ENCODE measurements at places on chromosomes 2 and 18.

DNA sequence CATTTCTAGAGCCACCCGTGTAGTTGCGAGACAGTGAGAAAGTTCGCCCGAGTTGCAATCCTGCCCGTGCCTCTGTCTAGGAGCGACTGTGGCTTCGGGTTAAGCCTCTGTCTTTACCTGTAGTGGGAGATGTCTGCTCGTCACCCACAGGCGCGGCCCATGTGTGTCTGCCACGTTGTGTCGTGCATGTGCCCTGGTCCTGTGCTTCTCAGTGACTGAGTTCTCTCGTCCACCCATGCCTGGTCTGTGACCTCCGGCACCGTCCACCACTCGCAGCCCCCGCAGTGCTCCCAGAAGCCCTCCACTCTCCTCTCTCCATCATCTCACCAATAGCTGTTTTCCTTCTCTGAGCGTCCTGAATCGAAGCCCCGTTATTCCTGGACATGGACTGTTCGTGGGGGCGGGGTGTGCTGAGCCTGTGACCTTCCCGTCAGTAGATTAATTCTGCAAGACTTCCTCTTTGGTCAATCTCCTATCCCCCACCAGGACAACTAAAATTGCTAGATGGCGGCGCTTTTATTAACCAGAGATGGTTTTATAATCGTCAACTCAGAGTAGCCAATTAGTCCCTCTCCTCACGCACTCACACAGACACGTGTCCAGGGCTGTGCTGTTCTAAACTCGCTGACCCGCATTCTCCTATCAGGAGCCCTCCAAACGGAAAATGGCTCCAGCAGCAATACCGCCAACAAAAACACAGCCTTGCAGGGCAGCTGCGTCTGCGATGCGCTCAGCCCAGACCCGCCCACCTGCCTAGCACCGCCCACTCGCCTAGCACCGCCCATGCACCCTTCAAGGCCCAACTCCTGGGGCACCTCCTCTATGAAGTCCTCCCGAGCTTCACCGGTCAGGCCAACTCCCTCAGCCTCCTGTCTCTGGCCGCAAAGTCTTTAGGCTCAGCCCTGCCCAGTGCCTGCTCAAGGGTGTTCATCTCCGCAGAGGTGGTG lies 119.4 kb downstream of the TWIST2 start:
- no peak for DNase-seq

GRCh38 chr2:15222856-15223255 lies 338.3 kb downstream of the NBAS start:
- DNase-seq, result no peak

DNA sequence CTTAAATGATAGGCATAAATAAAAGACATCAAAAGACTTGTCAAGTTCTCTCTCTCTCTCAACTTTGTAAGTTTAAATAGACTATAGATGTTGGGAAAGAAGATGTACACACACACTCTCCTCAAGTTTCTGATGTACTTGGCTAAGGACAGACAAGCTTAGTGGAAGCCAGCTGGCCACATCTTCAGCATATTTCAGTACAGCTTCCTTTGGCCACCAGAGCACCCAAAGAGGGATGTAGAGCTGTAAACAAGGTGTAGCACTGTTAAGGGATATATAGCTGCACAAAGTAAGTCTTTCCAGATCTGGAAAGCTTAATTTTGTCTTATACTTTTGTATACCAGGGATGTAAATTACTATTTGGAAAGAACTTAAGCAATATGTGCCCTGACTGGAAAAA lies 64.3 kb upstream of the MSTN start:
- DNase-seq, result no peak

- no peak for DNase-seq
These were observed 21.3 kb downstream of the MBD5 start for GRCh38 chr2:148042219-148042618.

- DNase-seq, result no peak
These were observed 49.2 kb upstream of the GPR155 start for GRCh38 chr2:174535757-174536703.

DNA sequence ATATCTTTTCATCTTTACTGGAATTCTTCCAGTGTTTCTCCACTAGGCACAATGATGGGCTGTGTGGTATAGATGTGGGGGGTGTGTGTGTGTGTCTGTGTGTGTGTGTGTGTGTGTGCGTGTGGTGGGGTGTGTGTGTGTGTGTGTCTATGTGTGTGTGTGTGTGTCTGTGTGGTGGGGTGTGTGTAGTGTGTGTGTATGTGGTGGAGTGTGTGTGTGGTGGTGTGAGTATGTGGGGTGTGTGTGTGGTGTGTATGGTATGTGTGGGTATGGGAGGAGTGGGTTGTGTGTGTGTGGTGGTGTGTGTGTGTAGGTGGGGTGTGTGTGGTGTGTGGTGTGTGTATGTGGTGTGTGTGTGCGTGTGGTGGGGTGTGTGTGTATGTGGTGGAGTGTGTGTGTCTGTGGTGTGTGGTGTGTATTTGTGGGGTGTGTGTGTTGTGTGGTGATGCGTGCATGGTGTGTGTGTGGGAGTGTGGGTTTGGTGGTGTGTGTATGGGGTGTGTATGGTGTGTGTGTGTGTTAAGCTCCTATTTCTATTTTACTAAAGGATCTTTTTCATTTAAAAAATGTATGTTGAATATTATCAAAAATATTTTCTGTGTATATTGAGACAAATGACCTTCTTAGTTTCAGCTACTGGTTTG lies 84.2 kb downstream of the IRS1 start:
- DNase-seq, result no peak

Measured in stimulated activated CD8-positive, alpha-beta memory T cell treated with anti-CD3 and anti-CD28 coated beads, Interleukin-4, amount 100 ng/mL, for 1 hour (primary cell).